GM03348 (cell line): ENCODE measurements at places on chromosomes 12 and 14.
A peak's percentile ranks its signal among the peaks of the same experiment; 100 is the strongest.

DNA sequence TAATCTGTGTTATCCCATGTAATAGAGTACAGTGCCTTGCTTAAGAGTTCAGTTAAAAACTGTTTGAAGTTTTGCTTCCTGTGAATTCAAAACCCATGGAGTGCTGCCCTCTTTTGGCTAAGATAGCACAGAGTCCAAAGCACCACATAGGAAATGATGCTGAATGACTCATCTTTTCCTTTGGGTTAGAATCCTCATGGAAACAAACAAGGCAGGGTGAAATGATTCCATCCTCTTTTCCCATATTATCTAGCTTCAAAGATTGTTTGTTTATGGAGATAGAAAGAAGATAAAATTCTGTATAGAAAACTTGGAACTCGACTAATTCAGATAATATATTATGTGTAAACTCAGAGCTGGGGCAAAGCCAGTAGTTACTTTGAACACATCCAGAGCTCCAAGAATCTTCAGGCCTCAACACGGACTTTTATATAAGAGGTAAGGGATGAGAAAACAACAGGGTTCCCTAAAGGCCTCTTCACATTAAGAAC, 87.4 kb downstream of the OTOGL start:
- peak; percentile 83 for DNase-seq

- no peak for DNase-seq
Measured at GRCh38 chr14:95052016-95052585, 105.2 kb downstream of the DICER1 start.

DNA sequence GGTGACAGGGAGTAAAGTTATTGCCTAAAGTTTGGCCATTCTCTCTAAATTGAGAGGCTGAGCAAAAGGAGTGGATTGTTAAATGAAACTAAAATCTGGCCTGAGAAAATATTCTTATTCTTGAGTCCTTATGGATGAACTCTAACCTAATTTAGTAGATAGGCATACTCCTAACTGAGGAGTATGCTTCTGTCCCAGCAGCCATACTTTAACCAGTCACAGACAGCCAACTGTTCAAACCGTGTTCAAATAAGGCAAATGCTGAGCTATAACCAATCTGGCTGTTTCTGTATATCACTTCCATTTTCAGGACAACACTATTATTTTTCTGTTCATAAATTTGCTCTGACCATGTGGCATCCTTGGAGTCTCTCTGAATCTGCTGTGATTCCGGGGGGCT, 75.9 kb upstream of the RERGL start:
- no peak for DNase-seq

DNA sequence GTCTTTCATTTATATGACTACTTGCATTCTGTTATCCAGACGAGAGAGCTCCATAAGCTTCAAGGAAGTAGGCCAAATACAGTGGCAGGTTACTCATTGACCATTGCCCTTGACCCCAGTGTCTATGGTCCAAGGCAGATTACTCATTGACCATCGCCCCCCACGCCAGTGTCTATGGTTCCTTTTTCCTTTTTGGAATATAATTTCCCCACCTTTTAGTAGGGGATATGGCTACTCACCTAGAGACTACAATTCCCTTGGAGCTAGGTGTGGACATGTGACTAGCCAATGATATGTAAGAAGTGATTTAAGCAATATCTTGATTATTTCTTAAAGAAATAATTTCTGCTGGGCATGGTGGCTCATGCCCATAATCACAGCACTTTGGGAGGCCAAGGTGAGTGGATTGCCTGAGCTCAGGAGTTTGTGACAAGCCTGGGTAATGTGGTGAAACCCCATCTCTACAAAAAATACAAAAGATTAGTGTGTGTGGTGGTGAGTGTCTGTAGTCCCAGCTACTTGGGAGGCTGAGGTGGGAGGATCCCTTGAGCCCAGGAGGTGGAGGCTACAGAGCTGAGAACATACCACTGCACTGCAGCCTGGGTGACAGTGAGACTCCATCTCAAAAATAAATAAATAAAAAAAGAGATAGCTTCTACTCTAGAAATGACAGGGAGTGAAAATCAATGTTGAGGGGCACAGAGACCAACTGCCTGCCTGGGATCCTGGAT, 32.6 kb downstream of the SIX4 start:
- DNase-seq = no peak

DNA sequence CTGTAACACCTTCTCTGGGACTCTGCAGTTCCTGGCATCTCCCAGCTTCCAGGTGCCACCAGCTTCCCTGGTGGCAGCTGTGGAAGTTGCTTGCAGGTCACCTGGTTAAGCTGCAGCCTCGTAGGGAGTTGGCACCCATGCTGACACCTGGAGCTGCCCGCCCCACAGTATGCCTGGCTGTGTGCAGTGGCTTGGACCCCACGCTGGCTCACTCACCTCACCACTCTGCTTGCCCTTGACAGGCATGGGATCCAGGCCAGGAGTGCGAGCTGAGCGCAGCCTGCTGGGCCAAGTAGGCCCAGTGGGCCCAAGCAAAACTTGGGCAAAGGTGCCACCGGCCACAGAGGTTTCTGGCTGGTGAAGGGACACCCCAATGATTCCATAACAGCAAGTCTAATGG, 48.5 kb downstream of the EGLN3 start:
- no peak for DNase-seq
